Gastrocnemius medialis (tissue), 4 donors: ENCODE measurements at places on chromosomes 7 and 10. TPM values are rescaled to one million over a fixed set of nuclear protein-coding genes. Genes with fewer than 3 reads are reported as not detected.
A peak's percentile ranks its signal among the peaks of the same experiment; 100 is the strongest.

DNA sequence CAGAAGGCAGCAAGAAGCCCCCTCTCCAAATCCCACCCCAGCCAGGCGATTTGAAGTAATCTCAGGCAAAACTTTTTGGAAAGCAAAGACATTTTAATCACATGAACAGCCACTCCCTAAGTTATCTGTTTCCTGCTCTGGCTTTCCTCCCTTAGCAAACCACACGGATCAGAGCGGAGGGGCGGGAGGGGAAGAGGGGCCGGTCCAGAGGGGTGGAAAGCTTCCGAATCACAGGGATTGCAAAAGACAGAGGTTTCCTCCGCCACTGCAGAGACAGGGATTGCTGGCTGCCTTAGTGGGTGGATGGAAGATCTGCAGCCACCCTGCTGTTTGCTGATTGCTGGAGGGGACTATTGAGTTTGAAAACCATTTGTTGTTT lies 41.2 kb downstream of the ZCCHC24 start:
- H3K27ac ChIP-seq = peak overlapping the region; percentile 85
- no peak overlapping the region for H3K4me3 ChIP-seq
- H3K27me3 ChIP-seq = no peaks in the 10 kb centered on the region
- DNase-seq = no peak
- no peaks in the 10 kb centered on the region for H3K4me1 ChIP-seq

DNA sequence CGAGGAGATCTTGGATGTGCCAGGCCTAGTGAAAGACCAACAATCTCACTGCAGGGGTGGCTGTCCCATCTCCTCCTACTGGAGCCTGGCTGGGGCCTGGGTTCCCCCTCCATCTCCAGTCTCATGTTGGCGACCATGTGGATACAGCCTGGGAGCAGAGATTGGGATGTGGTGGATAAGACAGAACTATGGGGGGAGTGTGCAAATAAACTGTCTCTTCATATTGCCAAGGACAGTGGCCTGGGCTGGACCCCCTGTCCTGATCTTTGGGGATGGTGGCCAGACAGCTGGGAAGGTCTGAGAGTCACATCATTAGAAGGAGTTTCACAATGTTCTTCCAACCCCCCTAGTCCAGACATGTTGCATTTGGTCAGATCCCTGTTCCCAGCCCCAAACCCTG lies 5.8 kb upstream of the MINDY4 start:
- H3K27ac ChIP-seq = no peak overlapping the region
- no peaks in the 10 kb centered on the region for H3K36me3 ChIP-seq
- no peak for DNase-seq
- peaks cover 17% of the 10 kb centered on the region for H3K4me1 ChIP-seq
- no peaks in the 10 kb centered on the region for H3K27me3 ChIP-seq

C10orf88 gene
- 4.2 TPM for total RNA-seq

DNA sequence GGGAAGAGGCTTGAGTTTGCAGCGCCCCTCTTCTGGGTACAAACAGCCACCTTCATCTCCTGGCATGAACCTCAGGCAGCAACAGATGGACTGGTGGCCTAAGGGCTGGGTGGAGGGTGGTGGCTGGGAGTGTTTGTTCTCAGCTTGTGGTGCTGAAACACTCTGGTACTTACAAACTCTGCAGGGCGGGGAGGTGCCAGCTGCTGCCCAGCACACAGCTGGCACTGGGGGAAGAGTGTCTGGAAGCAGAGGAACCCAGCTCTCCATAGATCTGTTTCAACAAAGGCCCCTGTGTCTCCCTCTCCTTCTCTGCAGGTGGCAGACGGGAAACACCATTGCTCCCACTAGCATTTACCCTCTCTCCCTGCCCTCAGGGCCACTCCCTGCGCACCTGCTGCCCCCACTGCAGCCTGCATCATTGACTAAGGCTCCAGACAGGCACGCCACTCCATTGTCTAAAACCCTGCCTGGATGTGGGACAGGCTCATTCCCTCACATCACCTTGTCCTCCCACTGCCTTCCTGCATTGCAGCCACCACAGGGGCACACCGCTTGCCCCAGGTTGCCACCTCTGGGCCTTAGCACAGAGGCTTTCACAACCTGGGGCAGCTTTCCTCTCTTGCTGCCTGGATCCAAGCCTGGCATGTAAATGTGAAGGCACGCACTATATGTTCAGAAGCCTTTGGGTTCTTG lies 6.5 kb downstream of the ARHGAP22 start:
- H3K27ac ChIP-seq = no peak overlapping the region
- no peaks in the 10 kb centered on the region for H3K27me3 ChIP-seq
- DNase-seq = no peak
- H3K36me3 ChIP-seq = no peaks in the 10 kb centered on the region
- no peaks in the 10 kb centered on the region for H3K4me1 ChIP-seq

GRCh38 chr10:1054684-1055083 lies 1.5 kb upstream of the WDR37 start:
- no peak for DNase-seq
- H3K36me3 ChIP-seq = no peaks in the 10 kb centered on the region
- H3K27me3 ChIP-seq = no peaks in the 10 kb centered on the region
- H3K4me1 ChIP-seq = peaks cover 65% of the 10 kb centered on the region

- H3K4me3 ChIP-seq = no peak overlapping the region
- DNase-seq = no peak
- no peaks in the 10 kb centered on the region for H3K27me3 ChIP-seq
- no peaks in the 10 kb centered on the region for H3K36me3 ChIP-seq
- H3K4me1 ChIP-seq = no peaks in the 10 kb centered on the region
Observed at GRCh38 chr7:83413424-83413823, 235.5 kb downstream of the SEMA3E start.
